ENCODE measurements at places on chromosomes 11 and 22.

DNA sequence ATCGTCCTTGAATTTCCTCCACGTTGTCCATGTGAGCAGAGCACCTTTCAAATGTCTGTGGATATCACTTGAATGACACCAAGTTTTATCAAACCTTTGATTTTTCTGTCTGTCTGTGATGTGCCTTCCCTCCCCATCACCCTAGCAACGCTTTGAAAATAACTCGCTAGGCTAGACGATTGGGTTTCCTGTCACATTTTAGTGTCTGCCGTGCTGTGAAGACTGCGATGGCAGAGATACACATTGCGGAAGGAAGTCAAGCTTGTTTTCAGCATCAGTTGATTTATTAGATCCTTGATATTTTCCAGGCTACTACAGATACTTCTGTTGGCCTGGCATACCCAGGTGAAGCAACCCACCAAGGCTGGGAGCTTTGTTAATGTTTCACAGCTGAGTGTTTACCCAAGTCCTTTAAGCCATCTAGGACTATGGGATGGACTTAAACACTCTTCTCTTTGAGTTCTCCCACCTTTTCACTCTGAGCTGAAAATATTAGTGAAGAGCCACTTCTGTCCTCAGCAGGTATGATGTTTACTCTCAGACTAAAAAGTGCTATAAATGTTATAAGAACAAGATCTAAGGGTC, 93.6 kb upstream of the CD44 start:
- no peak for DNase-seq

GRCh38 chr22:35103761-35104160, 37.8 kb downstream of the ISX start:
- no peak for DNase-seq

- DNase-seq, result no peak
Observed at GRCh38 chr22:32448980-32449379, 15.3 kb downstream of the BPIFC start.

DNA sequence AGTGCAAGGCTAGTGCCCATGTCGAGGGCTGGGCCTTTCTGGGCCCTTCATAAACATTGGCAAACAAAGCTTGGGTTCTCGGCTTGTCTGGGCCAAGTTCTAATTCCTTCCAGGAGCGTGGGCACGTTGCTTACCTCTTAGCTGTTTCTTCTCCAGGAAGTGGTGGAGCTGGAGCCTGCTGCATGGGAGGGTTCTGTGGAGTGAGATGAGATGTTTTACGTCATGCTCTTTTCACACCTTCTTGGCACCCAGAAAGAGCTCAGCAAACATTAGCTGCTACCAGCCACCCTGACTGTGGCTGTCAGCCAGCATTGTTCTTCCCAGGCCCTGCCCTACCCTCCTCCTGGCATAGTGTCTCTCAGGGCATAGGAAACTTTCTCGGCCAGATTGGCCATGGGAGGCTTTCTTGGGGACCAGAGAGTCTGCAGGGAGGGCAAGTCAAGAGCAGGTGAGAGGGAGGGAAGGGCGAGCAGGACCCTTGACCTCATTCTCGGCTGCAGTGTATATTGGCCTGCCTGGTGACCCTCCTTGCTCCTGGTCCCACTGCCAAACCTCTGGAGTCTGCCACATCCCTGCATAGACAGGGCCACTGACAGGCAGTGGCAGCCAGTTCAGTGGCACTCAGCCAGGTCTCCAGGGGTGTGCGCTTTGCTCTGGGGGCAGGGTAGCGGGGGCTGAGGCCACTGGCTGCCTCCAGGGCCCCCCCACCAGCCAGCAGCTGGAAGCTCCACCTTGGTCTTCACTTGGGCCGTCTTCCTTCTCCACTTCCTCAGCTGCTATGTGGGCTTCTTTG, 98.8 kb downstream of the BCR start:
- DNase-seq, result no peak

DNA sequence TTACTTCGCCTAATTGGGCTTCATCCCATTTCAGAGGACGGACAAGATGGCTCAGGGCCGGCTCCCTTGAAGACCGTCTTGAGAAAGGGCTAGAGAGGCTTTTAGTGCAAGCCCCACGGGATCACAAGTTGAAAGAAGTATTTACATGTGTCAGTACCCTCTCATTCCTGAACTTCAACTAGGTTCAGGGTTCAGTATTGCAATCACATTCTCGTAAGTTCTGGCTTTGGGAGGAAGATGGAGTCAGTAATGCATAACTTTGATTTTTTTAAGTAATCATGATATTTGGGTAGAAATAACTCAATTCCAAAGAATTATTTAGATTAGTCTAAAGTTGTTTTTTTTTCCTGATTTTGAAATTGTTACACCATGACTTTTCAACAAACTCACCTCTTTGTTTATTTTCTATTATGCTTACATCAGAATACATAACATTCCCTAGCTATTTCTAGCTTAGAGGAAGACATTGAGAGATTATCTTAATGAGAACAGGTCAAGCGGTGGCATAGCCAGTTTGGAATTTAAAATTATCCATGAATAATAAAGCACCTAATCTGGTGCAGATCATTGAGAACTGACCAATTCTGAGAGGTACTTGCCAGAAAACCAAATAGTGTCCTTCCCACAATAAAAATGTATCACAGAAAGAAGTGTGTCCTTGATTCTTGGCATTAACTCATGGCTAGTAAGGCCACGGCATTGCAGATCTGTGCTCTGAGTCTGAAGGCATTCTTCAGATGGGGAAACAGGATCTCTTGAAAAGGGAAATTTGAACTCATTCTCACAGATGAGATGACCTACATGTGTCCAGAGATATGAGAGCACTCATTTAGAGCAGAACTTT, 92.1 kb upstream of the BLID start:
- DNase-seq, result no peak

Data from Right ventricle myocardium superior (tissue), 1 donor.